Cardiac muscle cell (in vitro differentiated cells and primary cell): ENCODE measurements at places on chromosomes 3 and 15. TPM values are rescaled to one million over a fixed set of nuclear protein-coding genes. Genes with fewer than 3 reads are reported as not detected.

- DNase-seq: no peak
These were observed 1559.3 kb upstream of the GBE1 start for GRCh38 chr3:83320726-83321125.

GRCh38 chr15:70526221-70526973 is 237.0 kb downstream of the UACA start:
- DNase-seq: peak; percentile 53

Gene APBA2
- total RNA-seq: 25.9 and 33.2 TPM in 2 replicates

DNA sequence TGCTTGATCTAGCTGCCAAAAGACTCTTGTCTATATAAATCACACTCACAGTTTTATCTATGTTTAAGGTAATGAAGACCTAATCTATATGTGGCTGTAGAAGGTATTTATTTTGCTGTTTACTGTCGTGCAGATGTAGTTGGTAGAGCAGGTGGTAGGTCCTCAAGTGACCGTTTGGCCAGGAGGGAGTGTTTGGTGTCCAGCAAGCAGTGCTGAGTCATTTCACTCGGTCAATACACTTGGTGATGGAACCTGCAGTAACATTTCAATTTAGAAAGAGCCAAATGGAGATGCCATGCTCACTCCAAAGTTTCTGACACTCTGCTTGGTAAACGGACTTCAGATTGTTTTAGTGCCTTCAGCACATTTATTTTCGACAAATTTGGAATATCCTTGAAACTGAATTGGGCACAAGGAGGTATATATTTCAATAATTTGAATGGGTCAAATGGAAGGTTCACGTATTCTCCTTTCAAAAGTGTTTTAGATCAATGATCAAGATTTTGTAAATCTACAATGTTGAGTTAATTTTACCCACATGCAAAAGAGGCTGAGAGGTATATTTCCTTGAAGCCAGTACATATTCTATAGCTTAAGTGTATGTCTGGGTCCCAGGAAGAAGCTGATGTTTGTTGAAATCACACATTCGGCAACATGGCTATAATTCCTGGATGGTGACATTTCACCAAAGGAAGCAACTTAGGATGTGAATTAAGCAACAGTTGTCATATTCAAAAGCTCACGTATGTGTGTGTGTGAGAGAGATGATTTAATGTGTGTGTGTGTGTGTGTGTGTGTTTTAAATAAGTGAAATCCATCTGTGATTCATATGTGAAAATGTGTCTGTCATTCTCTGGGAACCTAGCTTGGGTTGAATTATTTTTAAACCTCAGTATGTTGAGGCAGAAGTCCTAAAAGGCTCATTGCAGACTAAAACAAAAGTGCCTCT is 7.7 kb upstream of the CX3CR1 start:
- no peak for DNase-seq

GRCh38 chr3:175193815-175194518 is 334.8 kb downstream of the NAALADL2 start:
- no peak for DNase-seq

- DNase-seq: peak; percentile 45
These were observed 722.3 kb upstream of the LMCD1 start for GRCh38 chr3:7779331-7779730.

DNA sequence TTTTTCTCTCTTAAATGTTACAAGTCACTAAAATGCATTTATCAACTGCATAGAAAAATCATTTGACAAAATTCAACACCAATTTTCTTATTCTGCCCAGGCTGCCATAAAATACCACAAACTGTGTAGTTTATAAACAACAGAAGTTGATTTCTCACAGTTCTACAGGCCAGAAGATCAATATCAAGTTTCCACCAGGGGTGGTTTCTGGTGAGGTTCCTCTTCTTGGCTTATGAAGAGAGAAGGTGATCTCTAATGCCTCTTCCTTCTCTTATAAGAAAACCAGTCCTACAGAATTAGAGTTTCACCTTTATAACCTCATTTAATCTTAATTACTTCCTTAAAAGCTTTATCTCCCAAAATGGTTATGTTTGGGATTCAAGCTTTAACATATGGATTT is 10.9 kb upstream of the CD200R1L start:
- no peak for DNase-seq

- DNase-seq: no peak
These were observed 340.0 kb upstream of the TMCO5A start for GRCh38 chr15:37594417-37594816.

DNA sequence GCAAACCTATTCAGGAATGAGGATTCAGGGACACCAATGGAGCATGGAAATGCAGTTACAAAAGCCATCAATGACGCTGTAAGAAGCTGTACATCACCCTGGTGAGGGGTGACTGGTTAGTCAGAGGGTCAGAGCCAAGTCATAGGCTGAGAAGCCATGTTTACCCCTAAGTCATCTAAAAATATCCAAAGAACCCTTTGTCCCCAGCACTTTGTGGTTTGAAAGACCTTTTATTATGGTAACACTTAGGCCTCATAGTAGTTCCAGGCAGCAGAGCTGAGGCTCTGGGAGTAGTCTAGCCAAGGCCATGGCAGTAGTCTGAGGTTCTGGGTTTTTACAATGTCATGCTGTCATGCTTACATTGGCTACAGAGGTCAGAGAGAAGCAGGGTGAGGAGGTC is 131.2 kb downstream of the CTNNB1 start:
- peak; percentile 14 for DNase-seq

DNA sequence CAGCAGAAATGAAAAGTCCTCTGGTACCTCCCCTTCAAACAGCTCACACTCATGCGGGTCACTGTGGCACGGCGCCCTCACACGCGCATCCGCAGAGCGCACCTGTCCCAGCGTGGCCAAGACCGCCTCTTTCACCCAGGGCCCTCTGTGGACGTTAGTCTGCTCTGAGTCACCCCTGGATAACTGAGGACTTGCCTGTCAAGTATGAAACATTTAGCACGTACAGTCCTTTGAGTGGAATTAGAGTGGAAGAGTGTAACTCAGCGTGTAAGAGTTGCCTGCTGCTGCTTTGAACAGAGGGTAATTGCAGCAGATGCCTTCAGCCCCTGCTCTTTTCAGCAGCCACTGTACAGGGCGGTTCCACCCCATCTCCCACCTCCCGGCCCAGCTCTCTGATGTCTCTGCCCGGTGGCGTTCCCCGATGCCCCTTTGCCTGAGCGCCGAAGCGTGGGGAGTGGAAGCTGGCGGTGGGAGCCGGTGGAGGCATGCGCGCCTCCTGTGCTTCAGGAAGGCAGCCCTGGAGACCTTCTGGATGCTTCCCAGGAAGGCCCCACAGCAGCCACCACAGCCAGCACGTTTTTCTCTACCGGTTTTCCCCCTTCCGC is 23.0 kb downstream of the CPN2 start:
- no peak for DNase-seq
